ENCODE measurements at places on chromosomes 2 and 18. TPM values are rescaled to one million over a fixed set of nuclear protein-coding genes. Genes with fewer than 3 reads are reported as not detected.

The LOXHD1 gene
- 59.4 TPM for polyA plus RNA-seq

The KIF1A gene
- polyA plus RNA-seq, result 33.5 TPM

The SLC4A3 gene
- 15.1 TPM for polyA plus RNA-seq

The SOX11 gene
- 0.05 TPM for polyA plus RNA-seq

The CD207 gene
- 1.5 TPM for polyA plus RNA-seq

The PARD6G gene
- 3.0 TPM for polyA plus RNA-seq

The C1GALT1C1L gene
- 8.6 TPM for polyA plus RNA-seq

The AQP12A gene
- not detected for polyA plus RNA-seq

The GCG gene
- not detected for polyA plus RNA-seq

The EVX2 gene
- 2.3 TPM for polyA plus RNA-seq

The CERKL gene
- 0.62 TPM for polyA plus RNA-seq

The LMAN1 gene
- 35.3 TPM for polyA plus RNA-seq

The DNAJC5G gene
- 65.0 TPM for polyA plus RNA-seq

The GAREM2 gene
- polyA plus RNA-seq, result 4.6 TPM

The PPM1B gene
- polyA plus RNA-seq, result 50.7 TPM

The CENPA gene
- 5.8 TPM for polyA plus RNA-seq

The THUMPD2 gene
- polyA plus RNA-seq, result 3.8 TPM

The CHN1 gene
- polyA plus RNA-seq, result 42.6 TPM

The MROH2A gene
- polyA plus RNA-seq, result 5.1 TPM

The NTSR2 gene
- not detected for polyA plus RNA-seq

The CXCR2 gene
- polyA plus RNA-seq, result 0.45 TPM

The TUBA3E gene
- 386 TPM for polyA plus RNA-seq

The IL1A gene
- 15.8 TPM for polyA plus RNA-seq

The KLF7 gene
- 15.1 TPM for polyA plus RNA-seq

The PRKAG3 gene
- 0.40 TPM for polyA plus RNA-seq

The INHBB gene
- polyA plus RNA-seq, result 46.1 TPM

The CAPN13 gene
- polyA plus RNA-seq, result 0.57 TPM

The CFAP221 gene
- 91.2 TPM for polyA plus RNA-seq

The CYP27C1 gene
- polyA plus RNA-seq, result 0.47 TPM

The LOXL3 gene
- polyA plus RNA-seq, result 10.5 TPM

The ZNF892 gene
- polyA plus RNA-seq, result 7.1 TPM

The MYO7B gene
- polyA plus RNA-seq, result 4.2 TPM

The DCC gene
- polyA plus RNA-seq, result 42.1 TPM

The DNAH6 gene
- polyA plus RNA-seq, result 18.4 TPM

The GAL3ST2 gene
- polyA plus RNA-seq, result 0.54 TPM

The REG3A gene
- not detected for polyA plus RNA-seq

The GKN1 gene
- polyA plus RNA-seq, result not detected
